Neuronal stem cell (in vitro differentiated cells): ENCODE measurements at places on chromosomes 1 and 21.

GRCh38 chr1:61000327-61000726, 82.0 kb upstream of the NFIA start:
- H3K27ac ChIP-seq, result no peak overlapping the region
- DNase-seq, result no peak
- H3K27me3 ChIP-seq, result no peaks in the 10 kb centered on the region
- no peak overlapping the region for H3K4me3 ChIP-seq

GRCh38 chr1:24726741-24727140, 18.5 kb upstream of the CLIC4 start:
- peaks cover 8% of the 10 kb centered on the region for H3K4me1 ChIP-seq
- no peak overlapping the region for H3K27ac ChIP-seq
- DNase-seq, result no peak
- no peak overlapping the region for H3K4me3 ChIP-seq
- no peaks in the 10 kb centered on the region for H3K27me3 ChIP-seq
- H3K36me3 ChIP-seq, result no peaks in the 10 kb centered on the region

DNA sequence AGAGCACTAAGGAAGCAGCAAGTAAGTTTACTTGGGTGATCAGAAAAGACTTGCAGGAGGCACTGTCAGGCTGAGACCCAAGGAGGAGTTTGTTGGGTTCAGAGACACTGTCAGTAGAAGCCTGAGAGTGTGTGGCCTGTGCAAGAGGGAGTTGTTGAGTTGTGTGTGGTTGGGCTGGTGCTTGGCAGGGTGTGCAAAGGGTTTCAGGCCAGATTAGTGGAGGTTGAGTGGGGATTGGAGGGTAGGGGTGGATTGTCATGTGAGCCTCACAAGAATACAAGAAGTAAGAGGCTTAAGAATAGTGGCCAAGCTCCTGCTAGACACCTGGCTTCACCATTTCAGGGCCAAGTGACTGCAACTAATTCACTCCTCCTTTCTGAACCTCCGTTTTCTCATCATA, 8.9 kb upstream of the KIF21B start:
- no peaks in the 10 kb centered on the region for H3K36me3 ChIP-seq
- no peak overlapping the region for H3K4me3 ChIP-seq
- H3K27me3 ChIP-seq, result no peaks in the 10 kb centered on the region
- H3K4me1 ChIP-seq, result no peaks in the 10 kb centered on the region
- no peak for DNase-seq
- H3K27ac ChIP-seq, result no peak overlapping the region

GRCh38 chr1:240031414-240031813, 60.3 kb upstream of the FMN2 start:
- no peaks in the 10 kb centered on the region for H3K27me3 ChIP-seq
- H3K4me1 ChIP-seq, result no peaks in the 10 kb centered on the region
- no peak for DNase-seq
- no peaks in the 10 kb centered on the region for H3K36me3 ChIP-seq
- no peak overlapping the region for H3K27ac ChIP-seq

GRCh38 chr21:18443701-18444100, 40.1 kb upstream of the TMPRSS15 start:
- no peaks in the 10 kb centered on the region for H3K27me3 ChIP-seq
- no peak overlapping the region for H3K27ac ChIP-seq
- H3K4me1 ChIP-seq, result no peaks in the 10 kb centered on the region
- no peak for DNase-seq
- H3K36me3 ChIP-seq, result no peaks in the 10 kb centered on the region
- no peak overlapping the region for H3K4me3 ChIP-seq

- no peak for DNase-seq
- no peak overlapping the region for H3K27ac ChIP-seq
- H3K4me3 ChIP-seq, result no peak overlapping the region
Measured at GRCh38 chr21:42460391-42461184, 35.4 kb downstream of the RSPH1 start.

DNA sequence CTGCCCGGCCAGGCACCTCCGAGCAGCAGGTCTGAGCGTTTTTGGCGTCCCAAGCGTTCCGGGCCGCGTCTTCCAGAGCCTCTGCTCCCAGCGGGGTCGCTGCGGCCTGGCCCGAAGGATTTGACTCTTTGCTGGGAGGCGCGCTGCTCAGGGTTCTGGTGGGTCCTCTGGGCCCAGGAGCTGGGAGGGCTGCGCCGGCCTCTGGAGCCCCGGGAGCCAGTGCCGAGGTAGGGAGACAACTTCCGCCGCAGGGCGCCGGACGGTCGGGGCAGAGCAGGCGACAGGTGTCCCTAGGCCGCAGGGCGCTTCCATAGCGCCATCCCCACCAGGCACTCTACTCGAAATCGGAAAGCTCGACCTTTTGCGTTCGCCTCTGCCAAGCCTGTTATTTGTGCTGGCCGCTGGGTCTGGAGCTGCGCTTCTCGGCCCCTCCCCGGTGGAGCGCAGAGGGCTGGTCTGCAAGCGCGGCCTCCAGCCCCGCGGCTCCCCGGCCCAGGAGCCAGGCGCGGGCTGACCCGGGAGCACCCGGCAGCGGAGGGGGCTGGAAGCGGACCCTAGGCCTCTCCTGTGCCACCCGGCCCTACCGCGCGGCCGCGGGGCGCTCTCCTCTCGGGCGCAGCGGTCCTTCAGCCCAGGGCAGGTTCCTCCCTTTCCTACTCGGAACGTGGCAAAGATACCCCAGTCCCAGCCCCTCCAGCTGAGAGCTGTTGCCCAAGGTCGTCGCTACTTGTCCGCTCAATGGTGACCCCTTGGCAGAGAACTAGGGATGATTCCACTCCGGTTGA, 2.2 kb downstream of the SIM2 start:
- H3K27ac ChIP-seq, result no peak overlapping the region
- peak; percentile 54 for DNase-seq
- H3K36me3 ChIP-seq, result no peaks in the 10 kb centered on the region

- H3K4me3 ChIP-seq, result no peak overlapping the region
- peaks cover 5% of the 10 kb centered on the region for H3K36me3 ChIP-seq
- no peaks in the 10 kb centered on the region for H3K27me3 ChIP-seq
- no peak for DNase-seq
- no peak overlapping the region for H3K27ac ChIP-seq
Measured at GRCh38 chr21:45443595-45444181, 38.7 kb downstream of the COL18A1 start.
